ENCODE measurements at places on chromosomes 5 and 9.

- DNase-seq: no peak
Observed at GRCh38 chr9:114289106-114289505, 33.8 kb upstream of the ORM1 start.

- no peak for DNase-seq
Observed at GRCh38 chr5:143574236-143574635, 170.8 kb upstream of the NR3C1 start.

GRCh38 chr9:83675466-83675865, 32.3 kb downstream of the UBQLN1 start:
- no peak for DNase-seq

- no peak for DNase-seq
Observed at GRCh38 chr9:8564960-8565359, 765.4 kb upstream of the DMAC1 start.

DNA sequence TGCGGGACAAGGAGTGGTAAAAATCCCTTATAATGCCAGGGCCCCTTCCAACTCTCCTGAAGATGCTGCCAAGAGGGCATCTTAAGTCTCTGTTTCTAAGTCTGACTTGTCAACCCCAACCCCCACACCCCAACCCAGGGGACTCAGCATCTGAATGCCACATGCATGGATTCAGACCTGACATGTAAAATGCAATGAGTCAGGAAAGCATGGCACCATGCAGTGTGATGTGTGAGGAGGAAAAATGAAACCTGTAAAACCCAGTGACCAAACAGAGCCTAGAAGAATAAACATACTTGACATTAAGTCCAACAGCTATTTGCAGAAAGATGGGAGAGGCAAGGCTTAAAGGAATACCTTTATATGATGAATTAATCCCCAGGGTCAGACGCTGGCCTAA, 112.4 kb downstream of the ASTN2 start:
- no peak for DNase-seq

DNA sequence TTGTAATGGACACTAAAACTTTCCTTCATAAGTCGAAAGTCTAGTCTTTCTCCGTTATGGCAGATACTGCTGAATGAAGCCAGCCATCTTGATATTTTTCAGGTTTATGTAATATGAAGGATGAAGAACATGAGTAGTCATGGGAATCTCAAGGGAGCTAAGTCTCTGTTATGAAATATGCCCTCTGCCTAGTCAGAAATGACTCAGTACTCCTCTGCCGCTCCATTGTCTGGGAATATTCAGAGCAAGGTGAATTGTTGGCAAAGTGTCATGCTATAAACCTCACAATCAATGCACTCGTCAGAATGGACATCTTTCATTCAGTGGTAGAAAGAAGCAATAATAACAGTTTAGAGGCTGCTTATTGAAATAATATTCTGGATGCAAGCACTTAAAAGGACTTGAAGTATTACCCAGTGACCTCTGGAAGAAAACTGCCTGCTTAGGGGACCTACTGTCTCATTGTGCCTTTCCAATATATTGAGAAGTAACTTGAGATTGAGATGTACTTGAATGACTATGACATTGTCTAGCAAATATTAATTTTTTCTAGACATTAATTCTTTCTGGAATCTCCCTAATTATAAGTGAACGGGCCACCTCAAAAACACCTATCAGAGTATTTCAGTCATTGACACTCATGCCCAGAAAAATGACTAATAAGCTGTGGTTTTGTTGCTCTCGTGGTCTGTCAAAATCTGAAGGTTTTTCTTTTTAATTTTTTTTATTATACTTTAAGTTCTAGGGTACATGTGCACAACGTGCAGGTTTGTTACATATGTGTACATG, 1011.5 kb upstream of the ACO1 start:
- no peak for DNase-seq

All from brain microvascular endothelial cell (primary cell).